ENCODE measurements at places on chromosomes 3 and 15. TPM values are rescaled to one million over a fixed set of nuclear protein-coding genes. Genes with fewer than 3 reads are reported as not detected.

- DNase-seq, result peak; percentile 97
Measured at GRCh38 chr3:120348991-120349854, at the start of gene LRRC58. Gene LRRC58, minus strand, starts transcription at chr3:120349354. Its CDS starts 111 bp downstream, at chr3:120349243.

GRCh38 chr15:55003965-55004873 lies 192.5 kb downstream of the RSL24D1 start:
- no peak for DNase-seq

DNA sequence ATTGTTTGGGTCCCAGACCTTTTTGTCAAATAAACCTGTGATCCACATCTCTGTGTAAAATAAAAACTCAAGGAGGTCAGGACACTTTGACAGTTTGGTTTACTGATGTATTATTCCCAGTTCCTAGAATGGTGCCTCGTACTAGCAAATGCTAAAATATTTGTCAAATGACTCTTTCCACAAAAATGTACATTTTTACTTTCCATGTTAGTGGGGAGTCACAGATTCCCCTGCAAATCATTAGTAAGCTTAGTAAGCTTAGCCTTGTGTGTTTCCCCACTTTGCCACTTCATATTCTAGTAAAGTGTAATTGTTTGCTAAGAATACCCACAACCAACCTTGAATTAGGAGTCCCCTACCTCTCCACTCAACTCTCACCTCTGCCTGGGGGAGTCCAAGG lies 2.4 kb upstream of the MAGI1 start:
- DNase-seq, result no peak

- DNase-seq, result peak; percentile 63
Measured at GRCh38 chr3:50494126-50494525, 9.3 kb downstream of the CACNA2D2 start.

DNA sequence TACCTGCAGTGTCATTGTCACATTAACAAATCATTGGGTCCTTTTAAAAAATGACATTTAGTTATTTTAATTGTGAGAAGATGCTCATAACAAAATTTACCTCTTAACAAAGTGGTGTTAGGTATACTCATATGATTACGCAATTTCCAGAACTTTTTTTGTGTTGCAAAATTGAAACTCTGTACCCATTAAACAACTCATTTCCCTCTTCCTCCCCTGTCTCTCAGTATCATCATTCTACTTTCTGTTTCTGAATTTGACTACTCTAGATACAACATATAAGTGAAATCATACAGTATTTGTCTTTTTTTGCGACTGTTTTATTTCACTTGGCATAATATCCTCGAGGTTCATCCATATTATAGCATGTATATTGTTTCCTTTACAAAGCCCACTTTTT lies 58.7 kb upstream of the CHST2 start:
- no peak for DNase-seq

DNA sequence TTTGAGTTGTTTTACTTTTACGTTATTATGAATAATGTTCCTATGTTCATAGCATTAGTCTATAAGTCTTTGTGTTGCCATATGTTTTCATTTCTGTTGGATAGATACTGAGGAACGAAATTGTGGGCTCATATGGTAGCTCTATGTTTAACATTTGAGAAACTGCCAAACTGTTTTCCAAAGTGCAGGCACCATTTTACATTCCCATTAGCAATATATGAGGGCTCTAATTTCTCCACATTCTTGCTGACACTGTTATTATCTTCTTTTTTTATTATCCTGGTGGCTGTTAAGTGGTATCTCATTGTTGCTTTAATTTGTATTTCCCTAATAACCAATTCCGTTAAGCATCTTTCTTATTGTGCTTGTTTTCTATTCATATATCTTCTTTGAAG lies 1.8 kb upstream of the PIK3R4 start:
- no peak for DNase-seq

GRCh38 chr15:59933607-59934006 lies 70.5 kb upstream of the FOXB1 start:
- DNase-seq, result no peak

- no peak for DNase-seq
Measured at GRCh38 chr15:93179700-93180102, 90.7 kb upstream of the RGMA start.

GRCh38 chr15:69629631-69630161 lies 177.1 kb downstream of the RPLP1 start:
- DNase-seq, result no peak

- DNase-seq, result no peak
Measured at GRCh38 chr3:149506540-149506939, 32.0 kb downstream of the TM4SF4 start.

DNA sequence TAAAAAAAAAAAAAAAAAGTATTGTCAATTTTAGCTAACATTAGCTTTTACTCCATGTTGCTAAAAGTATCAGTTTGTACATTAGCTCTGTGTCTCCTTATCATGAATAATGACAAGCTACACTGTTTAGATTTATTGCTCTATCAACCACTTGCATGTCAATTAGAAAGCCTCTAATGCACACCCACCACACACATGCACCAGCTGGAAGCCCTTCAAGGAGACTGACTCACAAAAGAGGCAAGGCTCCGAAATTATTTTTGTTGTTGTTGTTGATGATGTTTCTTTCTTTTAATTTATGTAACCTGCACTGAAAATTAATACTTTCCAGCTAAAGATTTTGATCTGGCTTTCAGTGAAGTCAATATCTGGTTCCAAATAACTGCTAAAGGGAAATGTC lies 71.5 kb downstream of the ETFA start:
- DNase-seq, result no peak

- no peak for DNase-seq
Measured at GRCh38 chr3:127233371-127233770, 40.4 kb downstream of the PRR23E start.

- no peak for DNase-seq
Measured at GRCh38 chr15:39327005-39327730, 253.7 kb upstream of the THBS1 start.

GRCh38 chr3:136428167-136428566 lies 178.0 kb downstream of the PCCB start:
- DNase-seq, result no peak

GRCh38 chr3:42852441-42852840 lies 23.2 kb downstream of the CYP8B1 start:
- no peak for DNase-seq

DNA sequence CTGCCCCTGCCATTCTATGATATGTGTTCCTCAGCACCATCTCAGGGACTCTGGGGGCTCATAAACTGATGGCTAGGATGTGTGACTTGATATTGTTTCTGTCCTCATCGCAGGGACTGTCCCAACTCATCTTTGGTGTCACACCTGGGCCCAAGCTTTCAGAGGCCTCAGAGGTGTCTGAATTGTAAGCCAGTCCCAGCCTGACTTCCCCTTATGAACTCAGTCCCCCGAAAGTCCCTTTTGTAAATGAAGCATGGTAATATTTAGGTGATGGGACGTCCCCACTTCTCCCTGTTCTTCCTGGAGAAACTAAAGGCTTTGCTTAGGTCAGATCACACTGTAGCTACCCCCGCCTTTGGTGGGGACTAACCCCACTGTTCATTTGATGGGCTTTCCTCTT lies 142.4 kb upstream of the TLE3 start:
- no peak for DNase-seq

DNA sequence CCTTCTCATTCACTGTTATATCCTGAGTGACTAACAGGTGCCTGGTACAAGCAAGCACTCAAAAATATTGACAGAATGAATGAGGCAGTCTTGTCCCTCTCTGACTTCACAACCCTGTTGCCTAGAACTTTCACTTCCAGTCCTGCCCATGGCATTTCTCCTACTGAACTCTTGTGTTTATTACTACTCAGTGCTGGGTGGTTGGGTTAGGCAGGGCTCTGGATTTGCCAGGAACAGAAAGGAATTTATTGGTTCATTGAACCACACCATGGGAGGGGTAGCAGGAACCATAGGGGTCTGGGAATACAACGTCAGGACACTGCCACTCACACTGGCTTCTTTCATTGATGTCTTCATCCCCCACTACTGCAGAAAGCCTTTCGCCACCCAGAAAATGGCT lies 41.9 kb upstream of the SEMA4B start:
- DNase-seq, result no peak

- no peak for DNase-seq
Measured at GRCh38 chr15:83612898-83613635, 40.9 kb upstream of the ADAMTSL3 start.

DNA sequence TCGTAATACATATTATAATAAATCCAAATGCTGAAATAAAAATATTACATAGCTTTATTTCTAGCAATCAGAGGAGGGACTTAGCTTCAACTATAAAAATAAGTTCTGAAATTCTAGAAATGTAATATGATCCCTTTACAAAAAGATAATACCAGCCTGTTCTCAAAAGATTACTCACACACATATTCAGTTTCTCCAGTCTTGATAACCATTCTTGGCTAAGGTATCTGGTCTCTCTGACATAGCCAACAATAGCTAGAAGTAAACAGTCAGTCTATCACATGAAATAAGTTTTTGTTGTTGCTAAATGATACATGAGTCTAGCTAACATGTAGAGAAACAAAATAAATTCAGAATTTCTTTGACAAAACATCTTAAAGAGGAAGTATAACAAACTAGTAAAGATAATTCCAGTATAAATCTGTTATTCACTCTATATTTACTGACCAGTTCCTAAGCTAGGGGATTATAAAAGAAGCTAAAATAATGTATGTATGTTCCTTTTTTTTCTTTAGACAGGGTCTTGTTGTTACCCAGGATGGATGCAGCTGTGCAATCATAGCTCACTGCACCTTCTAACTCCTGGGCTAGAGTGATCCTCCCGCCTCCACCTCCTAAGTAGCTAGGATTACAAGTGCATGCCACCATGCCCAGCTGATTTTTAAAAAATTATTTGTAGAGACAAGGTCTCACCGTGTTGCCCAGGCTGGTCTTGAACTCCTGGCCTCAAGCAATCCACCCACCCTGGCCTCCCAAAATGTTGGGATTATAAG lies 170.6 kb downstream of the TBL1XR1 start:
- DNase-seq, result no peak

DNA sequence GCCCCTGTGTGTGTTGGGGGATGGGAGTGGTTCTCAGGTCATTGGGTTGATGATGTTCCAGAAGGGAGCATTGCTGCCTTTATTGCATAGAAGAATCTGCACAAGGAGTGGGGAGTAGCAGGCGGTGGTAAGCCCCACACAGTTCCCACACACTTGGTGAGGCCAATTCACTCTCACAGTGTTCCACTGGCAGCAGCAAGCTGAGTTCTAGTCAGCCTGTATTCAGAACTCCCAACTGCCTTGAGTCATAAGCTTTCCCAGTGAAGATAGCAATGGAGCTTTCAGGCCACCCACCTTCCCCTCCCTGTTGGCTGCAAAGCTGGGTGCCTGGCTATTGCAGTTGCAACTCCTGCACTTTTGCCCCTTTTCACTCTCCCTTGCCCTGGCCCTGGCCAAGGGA lies 181.1 kb upstream of the RBMS3 start:
- no peak for DNase-seq

DNA sequence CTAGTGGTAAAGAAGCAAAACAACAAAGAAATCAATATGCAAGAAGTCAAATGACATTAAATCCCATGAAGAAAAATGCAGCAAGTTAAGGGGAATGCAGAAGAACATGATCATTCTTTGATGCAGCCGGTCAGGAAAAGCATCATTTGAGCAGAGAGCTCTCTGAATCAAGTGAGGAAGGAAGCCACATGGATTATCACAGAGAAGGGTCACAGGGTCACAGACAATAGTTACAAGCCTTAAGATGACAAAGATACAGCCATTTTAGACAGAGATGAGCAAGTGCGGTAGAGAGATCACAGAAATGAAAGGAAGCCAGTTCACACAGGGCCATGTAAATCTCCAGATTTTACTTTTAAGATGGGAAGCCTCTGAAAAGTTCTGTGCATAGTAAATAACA lies 43.9 kb downstream of the UBE3A start:
- no peak for DNase-seq

GRCh38 chr15:31268911-31269784 lies 57.5 kb upstream of the KLF13 start:
- peak; percentile 54 for DNase-seq

DNA sequence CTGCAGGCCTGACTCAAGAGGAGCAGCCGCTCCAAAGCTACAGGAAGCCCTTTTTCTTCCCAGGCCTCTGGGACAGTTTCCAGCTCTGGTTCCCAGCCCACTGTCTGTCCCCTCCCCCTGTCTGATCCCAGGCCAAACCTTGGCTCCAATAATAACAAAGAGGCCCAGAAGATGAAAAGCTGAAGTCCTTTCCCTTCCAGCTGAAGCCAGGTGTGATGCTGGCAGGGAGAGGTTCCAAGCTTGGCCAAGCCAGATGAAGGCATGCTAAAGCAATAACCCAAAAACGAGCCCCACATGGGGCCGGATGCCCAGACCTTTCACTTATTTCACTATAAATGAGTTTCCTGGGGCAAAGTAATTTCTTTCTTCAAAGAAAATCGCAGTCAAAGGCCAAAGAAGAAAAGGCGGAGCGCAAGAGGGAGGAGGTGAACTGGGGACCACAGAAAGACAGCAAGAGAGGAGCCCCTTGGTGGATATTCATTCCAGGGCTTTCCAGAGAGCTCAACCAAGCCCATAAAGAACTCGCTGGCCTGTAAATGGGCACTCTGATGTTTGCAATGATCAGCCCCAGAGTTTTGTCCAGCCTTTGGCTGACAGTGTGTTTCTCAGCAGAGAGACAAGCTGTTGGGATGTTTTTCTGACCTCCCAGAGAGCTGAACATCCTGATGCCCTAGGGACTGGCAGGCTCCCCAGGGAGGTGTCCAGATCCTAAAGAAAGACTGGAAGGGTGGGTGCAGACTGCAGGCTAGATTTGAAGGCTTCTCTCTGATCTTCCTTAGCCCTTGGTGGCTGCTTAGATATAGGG lies 157.6 kb downstream of the UACA start:
- peak; percentile 39 for DNase-seq

DNA sequence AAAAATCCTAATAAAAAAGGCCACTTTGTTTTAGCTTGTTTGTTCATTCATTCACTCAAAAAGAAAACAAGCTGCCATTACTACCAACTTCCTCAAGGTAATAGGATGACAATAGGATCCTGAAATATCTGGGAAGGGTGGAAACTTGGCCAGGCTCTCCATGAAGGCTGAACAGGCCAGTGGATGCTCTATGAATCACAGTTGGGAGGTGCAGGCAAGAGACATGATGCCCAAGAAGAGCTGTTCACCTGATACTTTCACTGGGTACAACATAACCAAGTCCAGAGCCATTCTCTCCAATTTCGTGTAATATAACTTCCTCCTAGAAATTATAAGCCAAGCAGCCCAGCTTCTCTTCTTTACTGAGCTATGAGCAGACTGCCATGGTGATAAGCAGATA lies 37.3 kb downstream of the NMNAT3 start:
- no peak for DNase-seq

GRCh38 chr3:45347315-45348000 lies 40.9 kb upstream of the LARS2 start:
- DNase-seq, result no peak

GRCh38 chr15:57609805-57610529 lies 18.3 kb downstream of the MYZAP start:
- DNase-seq, result no peak

- no peak for DNase-seq
Measured at GRCh38 chr3:170429050-170429449, 10.4 kb downstream of the CLDN11 start.

Gene PPARG
- total RNA-seq, result 4.6 TPM

Gene AP3B2
- total RNA-seq, result not detected

Gene SCAANT1
- total RNA-seq, result not detected

Gene RTP3
- total RNA-seq, result not detected

Gene LRRC15
- total RNA-seq, result not detected

Gene GOLGA8M
- total RNA-seq, result 0.54 TPM

Gene SKOR1
- total RNA-seq, result 0.09 TPM

Gene ARL13B
- 12.2 TPM for total RNA-seq

Gene C3orf85
- total RNA-seq, result not detected

Gene PCOLCE2
- total RNA-seq, result 0.33 TPM

Gene GPR160
- total RNA-seq, result 3.6 TPM

Gene MUC4
- total RNA-seq, result 0.90 TPM

Gene NPAP1
- total RNA-seq, result not detected

Gene TICRR
- 21.0 TPM for total RNA-seq

Gene CACNA2D2
- total RNA-seq, result 0.23 TPM
